ENCODE measurements at places on chromosomes 6 and 20. TPM values are rescaled to one million over a fixed set of nuclear protein-coding genes. Genes with fewer than 3 reads are reported as not detected.

DNA sequence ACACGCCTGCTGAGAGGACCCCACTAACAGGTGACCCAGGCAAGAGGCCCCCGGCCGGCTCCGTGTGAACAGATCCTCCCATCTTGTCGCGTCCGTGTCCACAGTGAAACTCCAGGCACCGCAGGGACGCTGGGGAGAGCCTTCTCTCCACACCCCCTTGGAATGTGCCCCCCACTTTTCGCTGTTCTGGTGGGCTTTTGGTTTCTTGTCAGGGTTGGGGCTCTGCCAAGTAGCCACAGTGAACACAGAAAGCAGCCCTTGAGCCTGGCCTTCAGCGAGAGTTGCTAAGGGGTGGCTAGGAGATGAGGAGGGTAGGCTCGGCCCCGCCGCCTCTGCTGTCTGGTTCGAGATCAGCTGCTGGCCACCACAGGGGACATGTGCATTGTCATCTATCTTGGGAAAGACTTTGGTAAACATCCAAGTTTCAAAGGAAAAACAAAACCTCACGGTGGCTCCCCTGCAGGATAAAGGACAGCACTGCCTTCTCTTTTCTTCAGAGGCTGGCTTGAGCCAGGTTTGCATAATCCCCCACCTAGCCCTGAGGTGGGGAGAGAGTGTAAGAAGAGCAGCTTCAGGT, 22.7 kb downstream of the SYNDIG1 start:
- DNase-seq, result no peak

- no peak for DNase-seq
These were observed 233.5 kb upstream of the QKI start for GRCh38 chr6:163180874-163181541.

DNA sequence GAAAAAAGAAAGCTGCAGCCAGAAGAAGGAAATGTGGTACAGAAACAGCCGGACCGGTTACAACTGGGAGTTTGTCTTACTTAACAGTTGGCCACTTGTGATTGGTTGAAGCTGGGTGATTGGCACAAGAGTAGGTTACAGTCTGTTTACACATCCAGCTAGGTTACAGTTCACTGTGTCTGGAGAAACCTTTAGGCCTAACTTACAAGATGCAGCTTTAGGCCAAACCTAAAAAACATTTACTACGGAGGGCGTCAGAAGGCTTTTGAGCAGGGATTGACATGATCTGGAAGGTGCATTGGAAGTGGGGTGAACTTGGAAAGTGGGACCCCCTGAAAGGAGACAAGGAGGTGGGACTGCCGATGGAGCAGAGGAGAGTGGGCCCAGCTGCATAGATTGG, 122.3 kb downstream of the BANF2 start:
- DNase-seq, result peak; percentile 70

Gene SGK2
- 0.16 TPM for polyA plus RNA-seq

DNA sequence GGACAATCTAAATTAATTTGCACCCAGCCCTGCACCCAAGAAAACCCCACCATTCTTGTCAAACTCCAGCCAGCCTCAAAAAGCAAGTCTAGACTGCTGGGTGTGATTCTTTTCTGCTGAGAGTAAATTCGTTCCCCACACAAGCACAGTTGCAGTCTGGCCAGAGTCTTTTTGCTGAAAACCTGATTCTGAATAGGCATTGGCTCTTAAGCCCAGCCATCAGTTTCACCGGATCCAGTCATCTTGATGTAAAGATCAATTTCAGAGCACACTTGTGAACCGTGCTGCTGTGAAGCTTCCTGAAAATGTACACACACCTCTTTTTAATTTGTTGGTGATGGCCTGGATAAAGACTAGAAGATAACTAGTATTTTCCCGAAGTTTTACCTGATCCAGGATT, 159.4 kb upstream of the GGTLC1 start:
- no peak for DNase-seq

Gene ZBTB9
- 5.8 TPM for polyA plus RNA-seq

Gene CLPSL1
- polyA plus RNA-seq, result not detected

- no peak for DNase-seq
These were observed 19.1 kb upstream of the ZDHHC14 start for GRCh38 chr6:157361886-157362285.

DNA sequence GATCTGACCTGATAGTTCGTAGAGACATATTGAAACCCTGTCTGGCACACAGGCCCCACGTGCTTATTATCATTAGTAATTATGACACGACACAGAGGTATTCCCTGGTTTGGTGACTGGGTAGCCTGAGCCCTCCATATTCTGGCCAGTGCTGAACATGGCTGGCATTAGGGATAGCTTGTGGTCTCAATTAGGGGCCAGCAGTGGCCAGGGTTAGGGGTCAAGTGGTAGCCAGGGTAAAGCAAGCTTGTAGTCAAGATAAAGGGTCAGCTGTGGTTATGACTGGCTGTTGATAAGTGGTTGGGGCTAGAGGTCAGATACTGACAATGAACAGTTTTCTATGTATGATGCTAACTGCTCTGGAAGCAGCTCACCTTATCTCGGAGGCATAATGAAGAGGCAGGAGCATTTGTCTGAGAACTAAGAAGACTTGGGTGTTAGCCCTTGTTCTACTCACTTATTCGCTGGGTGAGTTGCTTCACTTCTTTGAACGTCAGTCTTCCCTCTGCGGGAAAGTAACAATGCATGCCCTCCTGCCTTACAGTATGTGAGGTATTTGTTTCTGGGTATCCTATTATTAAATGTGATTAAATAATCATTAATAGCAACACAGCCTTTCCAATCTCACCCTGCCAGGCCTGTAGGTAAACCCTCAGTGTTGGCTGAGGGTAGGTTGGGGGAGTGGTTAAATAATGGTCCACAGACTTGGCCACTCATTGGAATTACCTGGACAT, 66.7 kb downstream of the VEGFA start:
- DNase-seq, result no peak

DNA sequence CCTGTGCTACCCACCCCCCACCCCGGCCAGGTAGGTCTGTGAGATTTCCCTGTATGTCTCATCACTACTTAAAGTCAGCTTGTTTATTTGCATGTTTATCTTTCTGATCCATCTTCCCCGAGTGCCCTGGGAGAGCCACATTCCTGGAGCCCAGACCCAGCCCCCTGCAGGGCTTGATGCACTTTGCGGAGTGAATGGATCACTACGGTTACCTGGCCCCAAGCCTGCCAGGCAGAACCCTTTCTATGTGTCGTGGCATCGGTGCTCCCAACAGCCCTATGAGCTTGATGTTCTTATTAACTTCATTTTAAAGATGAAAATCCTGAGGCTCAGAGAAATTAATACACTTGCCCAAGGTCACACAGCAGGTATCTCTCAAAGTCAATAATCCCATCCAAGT, 13.6 kb upstream of the SLCO4A1 start:
- no peak for DNase-seq

Gene ENPP4
- 0.04 TPM for polyA plus RNA-seq

DNA sequence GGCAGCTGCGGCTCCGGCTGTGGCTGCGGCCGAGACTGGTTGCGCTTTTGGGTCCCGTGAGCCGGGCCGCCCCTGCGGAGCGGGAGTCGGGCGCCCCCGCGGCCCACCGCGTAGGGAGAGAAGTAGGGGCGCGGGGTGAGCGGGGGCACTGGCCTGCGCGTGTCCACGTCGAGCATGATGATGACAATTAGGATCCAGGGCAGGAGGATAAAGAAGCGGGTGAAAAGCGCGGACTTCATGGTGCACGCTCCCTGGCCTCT, 739 bp downstream of the B3GAT2 start:
- DNase-seq, result no peak

Gene PRELID3B
- 58.2 TPM for polyA plus RNA-seq

Gene CLVS2
- not detected for polyA plus RNA-seq

Gene MACROD2
- polyA plus RNA-seq, result 0.02 TPM

- DNase-seq, result no peak
These were observed 22.0 kb upstream of the PERP start for GRCh38 chr6:138129190-138129589.

DNA sequence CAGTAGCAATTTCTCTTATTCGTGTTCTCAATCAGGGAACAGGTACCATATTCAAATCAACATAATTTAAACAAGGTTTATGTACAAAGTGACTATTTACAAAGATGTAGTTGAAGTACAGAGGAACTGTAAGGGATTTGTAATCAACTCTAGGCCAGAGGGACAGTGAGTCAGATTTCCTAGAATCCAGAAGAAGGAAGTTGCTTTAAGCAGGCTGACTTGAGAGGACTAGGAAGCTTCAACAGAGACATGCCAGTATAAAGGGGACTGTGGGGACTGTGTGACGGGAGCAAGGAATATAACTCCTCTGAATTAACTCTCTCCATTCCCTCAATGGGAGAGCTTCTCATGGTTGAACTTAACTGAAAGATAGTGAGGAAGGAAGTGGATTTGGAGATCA, 427.4 kb upstream of the JAG1 start:
- DNase-seq, result no peak

DNA sequence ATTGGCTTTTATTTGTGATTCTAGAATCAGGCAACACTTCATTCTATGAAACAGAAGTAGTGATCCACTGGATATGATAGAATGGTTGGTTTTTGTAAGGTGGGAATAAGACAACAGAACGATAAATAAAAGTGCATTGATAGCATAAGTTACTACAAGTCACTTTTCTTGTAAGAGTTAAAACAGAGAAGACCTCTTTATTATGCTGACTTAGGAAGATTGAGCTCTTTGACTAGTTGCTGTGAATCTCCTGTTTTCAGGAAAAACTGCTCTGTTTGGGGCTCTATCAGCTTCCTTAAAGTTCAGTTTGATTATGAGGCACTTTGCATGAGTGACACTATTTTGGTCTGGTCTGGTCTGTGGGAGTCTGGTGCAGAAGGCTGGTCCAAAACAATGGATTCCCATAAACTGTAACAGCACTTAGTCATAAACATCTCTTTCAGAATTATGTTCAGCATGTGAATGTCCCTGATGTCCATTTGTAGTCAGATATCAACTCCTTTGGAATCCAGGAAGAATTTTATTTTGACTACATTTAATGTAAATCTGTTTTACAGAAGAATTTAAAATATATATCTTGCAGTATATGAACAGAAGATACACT, 35.0 kb upstream of the DSE start:
- no peak for DNase-seq

Gene SNAP91
- not detected for polyA plus RNA-seq

GRCh38 chr20:16292226-16292880, 280.9 kb downstream of the KIF16B start:
- DNase-seq, result no peak

DNA sequence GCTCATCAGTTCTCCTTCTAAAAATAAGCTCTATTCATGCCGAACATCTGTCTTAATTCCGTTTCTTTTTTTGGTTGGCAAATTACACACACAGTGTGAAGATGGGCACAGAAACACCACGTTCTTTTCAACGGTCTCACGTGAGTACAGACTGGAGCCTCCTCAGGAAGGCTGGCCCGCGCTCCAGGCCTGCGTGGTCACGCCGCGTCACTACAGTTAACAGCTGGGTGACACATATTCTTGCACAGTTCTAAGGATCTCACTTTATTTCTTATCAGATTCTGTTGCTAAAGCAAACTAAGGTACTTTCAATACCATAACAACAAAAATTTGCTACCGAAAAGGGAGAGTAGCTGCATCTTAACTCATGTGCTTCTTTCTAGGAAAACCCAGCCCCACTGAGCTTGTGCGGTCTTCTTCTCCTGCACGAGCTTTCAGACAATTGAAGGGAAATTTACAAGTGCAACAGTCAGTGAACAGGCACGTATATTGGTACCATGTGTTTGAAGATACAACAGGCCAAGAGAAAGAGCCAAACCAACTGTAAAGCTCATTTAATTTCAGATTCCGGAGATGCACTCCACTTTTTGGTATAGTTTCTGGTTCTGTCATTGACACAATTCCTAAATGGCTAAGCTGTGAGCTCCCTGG, 55.6 kb upstream of the MPC1 start:
- no peak for DNase-seq

DNA sequence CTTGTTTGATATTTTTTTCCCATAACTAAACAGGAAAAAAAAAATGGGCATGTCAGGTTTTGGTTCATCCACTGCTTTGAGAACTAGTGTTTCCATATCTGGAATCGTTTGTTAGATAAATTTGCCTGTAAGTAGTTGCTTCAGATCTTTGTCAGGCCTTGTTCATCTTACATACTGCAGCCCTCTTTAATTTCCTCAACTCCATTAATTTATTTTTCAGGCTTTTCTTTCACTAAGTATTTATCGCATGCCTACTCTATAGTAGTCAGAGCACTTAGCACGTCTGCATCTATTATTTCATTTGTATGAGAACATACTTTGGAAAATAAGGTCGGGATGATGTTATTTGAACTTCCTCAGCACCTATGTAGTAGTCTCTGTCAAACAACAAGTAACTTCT, 80.9 kb downstream of the CAP2 start:
- DNase-seq, result no peak

DNA sequence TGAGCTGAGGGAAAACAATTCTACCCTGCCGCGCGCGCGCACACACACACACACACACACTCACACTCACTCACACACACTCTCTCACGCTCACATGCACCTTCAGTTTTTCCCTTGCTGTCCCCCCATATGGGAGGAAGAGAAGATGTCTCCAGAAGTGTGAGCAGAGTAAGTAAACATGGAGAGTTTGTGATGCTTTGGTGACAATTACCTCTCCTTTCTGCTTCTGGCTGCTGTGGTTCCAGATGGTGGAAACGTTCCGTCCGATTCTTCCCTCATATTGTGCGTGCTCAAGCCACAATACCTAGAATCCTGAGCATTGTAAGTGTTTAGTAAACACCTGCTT, 86.7 kb downstream of the LINC00237 start:
- no peak for DNase-seq

DNA sequence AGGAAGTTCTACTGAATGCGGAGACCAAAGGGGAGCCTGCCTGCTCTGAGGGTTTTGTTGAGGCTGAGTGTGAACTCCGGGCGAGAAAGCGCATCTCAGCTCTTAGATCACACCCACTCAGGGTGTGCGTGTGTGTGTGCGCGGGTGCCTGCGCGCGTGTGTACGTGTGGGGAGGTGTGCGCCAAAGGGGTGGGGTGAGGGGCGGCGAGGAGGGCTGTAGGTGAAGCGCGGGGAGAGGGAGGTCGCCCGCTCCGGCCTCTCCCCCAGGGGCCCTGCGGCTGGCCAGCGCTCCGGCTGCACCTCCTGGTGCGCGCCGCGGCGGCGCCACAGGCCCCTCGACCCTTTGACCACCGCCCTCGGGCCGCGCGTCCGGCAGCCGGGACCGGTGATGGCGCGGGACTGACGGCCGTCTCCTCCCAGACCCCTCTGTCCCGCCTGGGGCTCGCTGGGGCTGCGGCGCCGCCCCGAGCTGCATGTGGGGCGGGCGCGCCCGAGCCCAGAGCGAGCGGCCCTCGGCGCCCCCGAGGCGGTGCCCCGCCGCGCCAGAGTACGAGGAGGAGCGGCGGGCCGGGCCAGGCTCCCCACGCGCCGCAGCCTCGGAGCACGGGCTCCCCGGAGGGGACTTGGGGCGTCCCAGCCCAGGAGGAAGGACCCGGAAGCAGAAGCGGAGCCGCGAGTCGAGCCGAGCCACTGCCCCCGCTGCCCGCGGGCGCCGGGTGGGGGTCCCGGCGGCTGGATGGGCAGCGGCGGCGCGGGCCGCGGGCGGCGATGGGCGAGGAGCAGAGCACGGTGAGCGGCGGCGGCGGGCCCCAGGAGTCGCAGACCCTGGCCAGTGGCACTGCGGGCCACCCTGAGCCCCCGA, at the start of gene RNF217:
TSS of gene RNF217 (plus strand) at position 661 of the 862 bp plus-strand sequence. CDS start at position 769, 108 bp downstream.
- no peak for DNase-seq
